Fibroblast of skin of scalp (primary cell): ENCODE measurements at places on chromosomes 5 and 9.
A peak's percentile ranks its signal among the peaks of the same experiment; 100 is the strongest.

- peak; percentile 93 for DNase-seq
Observed at GRCh38 chr9:15999422-16000339, 446.8 kb downstream of the CCDC171 start.

DNA sequence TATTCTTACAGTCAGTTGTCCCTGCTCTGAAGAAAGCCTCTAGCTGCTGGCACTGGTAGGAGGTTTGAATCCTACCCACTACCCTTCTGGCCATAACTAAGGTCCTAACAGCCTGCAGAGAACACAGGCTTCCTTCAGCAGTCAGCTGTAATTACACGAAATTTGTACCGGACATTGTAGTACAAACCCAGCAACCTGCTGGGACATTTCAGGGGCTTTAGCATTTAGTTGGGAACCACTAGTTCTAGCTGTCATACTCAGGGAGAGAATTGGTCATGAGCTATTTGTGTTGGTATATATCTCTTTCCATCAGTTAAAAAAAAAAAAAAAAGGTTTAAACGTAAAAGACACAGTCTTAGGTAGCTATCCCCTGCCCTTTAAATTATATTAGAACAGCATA is 1070.2 kb upstream of the DMAC1 start:
- DNase-seq, result no peak

- no peak for DNase-seq
Observed at GRCh38 chr9:85658716-85659115, 83.0 kb downstream of the AGTPBP1 start.

GRCh38 chr9:89848060-89849040 is 243.5 kb downstream of the GADD45G start:
- DNase-seq, result no peak

GRCh38 chr5:138541511-138542179 is 1.4 kb downstream of the ETF1 start:
- peak; percentile 16 for DNase-seq

DNA sequence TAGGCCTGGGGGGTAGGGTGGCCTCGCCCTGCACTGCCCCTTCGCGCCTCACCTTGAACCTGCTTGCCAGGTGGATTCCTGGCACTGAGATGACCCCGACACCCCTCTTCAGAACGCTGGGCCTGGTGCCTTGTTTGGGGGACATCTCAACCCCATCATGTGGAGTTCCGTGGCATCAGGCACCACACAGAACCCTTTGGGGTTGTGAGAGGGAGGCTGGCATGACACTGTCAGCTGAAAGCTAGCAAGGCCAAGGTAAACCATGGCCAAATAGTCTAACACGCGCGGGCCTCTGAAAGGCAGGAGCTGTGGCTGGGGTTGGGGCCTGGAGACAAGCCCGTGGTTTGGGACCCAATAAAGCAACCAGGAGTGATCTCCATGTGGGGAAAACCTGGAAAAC is 163.2 kb downstream of the FSTL4 start:
- no peak for DNase-seq

DNA sequence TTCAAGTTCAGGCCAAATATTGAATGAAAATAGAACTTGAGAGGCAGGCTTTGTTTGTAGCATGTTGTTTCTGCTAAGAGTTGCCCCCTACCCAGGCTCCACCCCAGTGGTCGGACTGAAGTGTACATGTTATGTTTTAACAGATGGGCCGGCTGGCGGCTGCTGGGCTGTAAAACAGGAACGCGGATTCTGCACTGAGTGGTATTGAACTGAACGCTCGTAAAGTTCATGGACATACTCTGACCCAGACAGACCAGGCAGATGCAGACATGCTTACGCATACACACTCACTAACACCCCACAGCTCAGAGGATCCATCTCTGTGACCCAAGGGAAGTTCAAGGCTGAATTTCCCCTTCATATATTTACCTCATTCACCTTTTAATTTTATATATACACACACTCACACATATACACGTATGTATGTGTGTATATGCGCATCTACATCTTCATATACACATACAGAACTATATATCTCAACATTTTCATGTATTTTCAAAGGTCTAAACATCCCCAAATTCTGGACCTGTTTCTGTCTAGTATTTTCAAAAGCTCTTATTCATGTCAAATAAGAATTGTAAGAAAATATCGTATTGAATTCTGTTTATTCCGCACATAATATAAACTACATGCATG is 1.4 kb downstream of the MARCHF3 start:
- DNase-seq, result no peak

GRCh38 chr5:141199359-141200235 is at the start of gene PCDHB11:
Gene PCDHB11, plus strand, starts transcription at chr5:141199627. Its CDS starts 148 bp downstream, at chr5:141199775.
- no peak for DNase-seq

DNA sequence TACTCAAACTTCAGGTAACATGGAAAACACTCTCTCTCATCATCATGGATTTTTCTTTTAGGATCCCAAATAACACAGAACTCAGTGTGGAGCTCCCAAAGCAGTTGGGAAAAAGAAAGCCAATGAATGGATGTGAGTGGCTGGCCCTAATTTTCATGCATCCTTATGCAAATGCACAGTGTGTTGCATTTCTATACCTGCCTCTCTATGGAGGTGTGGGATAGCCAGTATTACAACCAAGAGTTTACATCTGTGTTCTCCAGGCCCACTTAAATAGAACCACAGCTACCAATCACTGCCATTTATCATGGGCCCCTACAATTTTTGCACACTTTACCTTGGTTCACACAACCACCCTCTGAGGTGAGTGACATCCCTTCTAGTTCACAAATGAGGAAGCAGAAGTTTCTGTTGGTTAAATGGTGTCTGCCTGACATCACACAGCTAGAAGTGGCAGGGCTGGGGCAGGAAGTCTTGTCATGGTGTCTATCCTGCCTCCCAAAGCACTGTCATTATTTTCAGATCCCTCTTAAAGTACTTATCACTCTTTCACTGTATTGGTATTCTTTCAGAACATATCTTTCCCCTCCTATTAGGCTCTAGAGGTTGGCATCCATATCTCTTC is 17.3 kb downstream of the MAMDC2 start:
- no peak for DNase-seq

DNA sequence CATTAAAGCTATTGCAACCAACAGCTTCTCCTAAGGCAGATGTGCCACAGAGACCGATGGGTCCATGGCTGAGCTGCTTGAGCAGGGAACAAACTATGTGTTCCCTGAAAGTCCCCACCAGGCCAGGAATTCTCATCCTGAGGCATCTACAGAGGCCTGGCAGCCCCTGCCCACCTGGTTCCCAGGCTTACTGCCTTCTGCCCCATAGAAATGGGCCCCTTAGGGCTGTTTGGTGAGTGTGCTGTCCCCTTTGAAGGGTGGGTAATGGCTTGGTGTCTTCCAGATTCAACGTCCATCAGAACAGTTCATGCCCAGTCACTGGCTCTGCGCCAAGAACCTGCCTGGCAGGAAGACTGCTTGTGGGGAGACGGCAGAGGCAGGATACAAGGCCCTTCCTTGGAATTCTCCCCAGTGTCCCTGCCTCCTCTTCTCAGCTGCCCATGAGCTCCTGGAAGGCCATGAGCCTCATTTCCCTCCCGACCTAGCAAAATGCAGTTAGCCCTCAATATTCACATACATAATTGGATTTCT is 3.8 kb upstream of the COL27A1 start:
- no peak for DNase-seq

- DNase-seq, result no peak
Observed at GRCh38 chr5:160315968-160316367, 3.6 kb upstream of the CCNJL start.
